Caki2 (cell line): ENCODE measurements at places on chromosomes 16 and 17.

- DNase-seq = no peak
Measured at GRCh38 chr16:61763013-61763412, 273.2 kb downstream of the CDH8 start.

GRCh38 chr17:56244268-56244890 is 91.1 kb downstream of the ANKFN1 start:
- no peak for DNase-seq

GRCh38 chr17:30267625-30268024 is 24.1 kb downstream of the BLMH start:
- DNase-seq = no peak

DNA sequence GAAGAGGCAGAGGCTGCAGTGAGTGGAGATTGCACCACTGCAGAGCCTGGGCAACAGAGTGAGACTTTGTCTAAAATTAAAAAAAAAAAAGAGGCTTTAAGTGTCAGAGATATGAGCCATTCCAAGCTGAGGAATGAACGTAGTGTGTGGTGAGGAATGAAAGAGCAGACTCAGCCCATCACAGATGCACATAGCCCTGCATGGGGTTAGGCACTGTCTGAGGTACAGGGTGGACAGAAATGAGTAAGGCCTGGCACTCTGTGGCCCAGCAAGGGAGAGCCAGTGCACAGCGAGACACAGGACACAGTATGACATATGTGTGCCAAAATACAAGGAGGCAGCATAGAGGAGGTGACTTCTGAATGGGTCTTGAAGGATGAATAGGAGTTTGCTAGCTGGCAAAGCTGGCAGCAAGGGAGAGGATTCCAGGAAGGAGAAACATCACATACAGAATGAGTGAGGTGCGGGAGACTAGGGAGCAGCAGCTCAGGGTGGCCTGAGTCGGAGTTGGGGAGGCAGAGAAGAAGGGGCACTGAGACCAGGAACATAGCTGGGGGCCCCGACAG is 8.7 kb upstream of the ZNF469 start:
- no peak for DNase-seq

- DNase-seq = no peak
Measured at GRCh38 chr17:80480248-80480647, 3.8 kb upstream of the NPTX1 start.

DNA sequence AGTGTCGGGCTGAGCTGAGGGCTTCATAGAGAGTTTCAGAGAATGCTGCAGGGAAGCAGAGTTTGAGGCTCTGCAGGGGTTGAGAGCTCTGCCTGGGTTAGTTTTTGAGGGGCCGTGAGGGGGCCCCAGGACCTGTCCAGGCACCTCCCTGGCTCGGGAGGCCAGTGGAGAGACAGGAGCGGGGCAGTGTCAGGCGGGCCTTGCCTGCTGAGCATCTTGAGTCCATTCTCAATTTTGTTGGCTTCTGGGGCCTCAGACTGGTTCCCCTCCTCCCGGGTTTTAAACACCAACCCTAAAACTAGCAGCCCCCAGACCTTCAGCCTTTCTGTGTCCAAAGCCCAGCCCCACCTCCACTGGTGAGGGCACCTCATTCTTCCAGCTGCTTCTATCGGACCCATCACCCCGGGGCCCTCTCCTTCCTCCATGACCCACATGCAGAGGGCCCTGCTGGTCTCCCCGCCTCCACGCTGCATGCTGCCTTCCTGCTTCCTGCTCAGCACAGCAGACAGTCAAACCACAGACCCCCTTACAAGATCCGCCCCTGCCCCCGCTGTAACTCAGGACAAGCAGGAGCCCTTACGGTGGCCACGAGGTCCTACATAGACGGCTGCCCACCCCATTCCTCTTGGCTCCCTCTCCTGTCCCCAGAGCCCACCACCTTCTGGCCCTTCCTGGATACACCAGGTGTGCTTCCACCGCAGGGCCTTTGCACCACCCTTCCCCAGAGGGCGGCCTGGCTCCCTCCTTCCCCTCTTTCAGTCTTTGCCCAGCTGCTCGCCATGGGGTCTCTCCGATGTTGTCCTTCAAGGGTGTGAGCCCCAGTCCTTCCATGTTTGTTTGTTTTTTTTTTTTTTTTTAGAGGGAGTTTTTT is 3.8 kb downstream of the RNF213 start:
- no peak for DNase-seq

DNA sequence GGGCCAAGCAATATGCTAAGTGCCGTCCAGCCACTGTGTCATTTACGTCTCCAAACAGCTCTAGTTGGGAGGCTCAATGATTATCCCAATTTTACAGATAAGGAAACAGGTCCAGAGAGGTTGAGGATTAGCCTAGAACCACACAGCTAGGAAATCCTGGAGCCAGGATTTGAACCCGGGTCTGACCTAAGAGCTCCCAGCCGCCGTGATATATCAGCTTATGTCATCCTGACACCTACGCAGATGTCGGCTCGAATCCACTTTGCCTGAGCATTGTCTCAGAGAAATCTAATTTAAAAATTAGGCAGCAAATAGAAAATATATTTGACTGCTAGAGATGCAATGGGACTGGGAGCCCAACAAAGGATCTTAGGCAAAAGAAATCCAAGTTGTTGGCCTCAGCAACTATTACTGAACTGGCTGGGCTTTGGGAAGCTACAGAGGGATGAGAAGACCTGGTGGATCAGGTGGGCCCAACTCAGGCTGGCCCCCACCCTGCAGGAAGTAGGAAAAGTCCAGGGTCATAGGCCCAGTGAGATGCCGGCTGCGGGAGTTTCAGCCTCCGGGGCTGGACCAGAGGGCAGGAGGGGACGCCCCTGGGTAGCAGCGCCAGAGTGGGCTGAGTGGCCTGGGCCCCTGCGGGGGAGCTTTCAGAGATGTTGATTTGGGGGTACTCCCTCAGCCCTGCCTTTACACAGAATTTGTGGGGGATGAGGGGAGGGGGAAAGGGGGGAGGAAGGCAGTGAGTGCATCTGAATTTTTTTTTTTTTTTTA is 35.1 kb upstream of the IL21R start:
- no peak for DNase-seq

DNA sequence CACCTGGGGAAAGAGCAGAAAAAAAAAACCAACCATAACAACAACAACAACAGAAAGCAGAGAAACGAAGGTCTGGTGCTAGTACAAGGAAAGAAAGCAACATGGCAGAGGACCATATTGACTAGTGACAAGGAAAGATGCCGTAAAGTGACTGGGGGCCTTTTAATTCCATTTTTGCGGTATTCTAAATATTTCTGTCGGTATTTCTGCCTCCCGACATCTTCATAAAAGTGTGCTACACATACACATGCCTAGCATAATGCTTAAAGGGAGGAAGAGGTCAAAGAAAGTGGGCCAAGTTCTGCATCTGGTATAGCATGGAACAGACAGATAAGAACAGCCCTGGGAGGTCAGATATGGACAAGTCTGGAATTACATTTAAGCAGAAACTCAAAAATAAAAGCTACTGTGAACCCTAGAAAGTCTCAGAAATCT is 19.5 kb upstream of the RNF43 start:
- no peak for DNase-seq

GRCh38 chr17:45579529-45580495 is 89.3 kb upstream of the PLEKHM1 start:
- DNase-seq = no peak

GRCh38 chr16:14168146-14168545 is 97.0 kb downstream of the MRTFB start:
- no peak for DNase-seq

DNA sequence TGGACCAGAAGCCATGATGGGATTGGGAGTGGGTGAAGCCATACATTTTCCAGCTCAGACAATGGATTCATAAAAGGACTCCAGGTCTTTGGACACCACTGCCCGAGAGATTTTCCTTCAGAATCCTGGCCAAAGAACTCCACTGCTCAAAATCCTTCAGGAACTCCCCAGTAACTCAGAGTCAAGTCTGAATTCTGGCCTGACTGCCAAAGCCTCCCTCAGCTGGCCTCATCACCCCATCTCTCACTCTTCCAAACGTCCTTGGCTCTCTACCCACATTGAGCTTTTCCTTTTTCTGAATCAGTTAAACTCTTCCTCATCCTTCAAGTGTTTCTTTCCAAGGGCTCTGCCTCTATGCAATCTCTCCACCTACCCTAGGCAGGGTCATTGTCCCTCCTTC is 1.2 kb upstream of the SEPTIN1 start:
- DNase-seq = no peak

- peak; percentile 84 for DNase-seq
Measured at GRCh38 chr16:2009791-2010510, at the start of gene ZNF598. Gene ZNF598 (minus strand): TSS chr16:2009821.

- DNase-seq = no peak
Measured at GRCh38 chr17:31381165-31381668, 10.3 kb upstream of the RAB11FIP4 start.
